ENCODE measurements at places on chromosomes 2 and 18.

DNA sequence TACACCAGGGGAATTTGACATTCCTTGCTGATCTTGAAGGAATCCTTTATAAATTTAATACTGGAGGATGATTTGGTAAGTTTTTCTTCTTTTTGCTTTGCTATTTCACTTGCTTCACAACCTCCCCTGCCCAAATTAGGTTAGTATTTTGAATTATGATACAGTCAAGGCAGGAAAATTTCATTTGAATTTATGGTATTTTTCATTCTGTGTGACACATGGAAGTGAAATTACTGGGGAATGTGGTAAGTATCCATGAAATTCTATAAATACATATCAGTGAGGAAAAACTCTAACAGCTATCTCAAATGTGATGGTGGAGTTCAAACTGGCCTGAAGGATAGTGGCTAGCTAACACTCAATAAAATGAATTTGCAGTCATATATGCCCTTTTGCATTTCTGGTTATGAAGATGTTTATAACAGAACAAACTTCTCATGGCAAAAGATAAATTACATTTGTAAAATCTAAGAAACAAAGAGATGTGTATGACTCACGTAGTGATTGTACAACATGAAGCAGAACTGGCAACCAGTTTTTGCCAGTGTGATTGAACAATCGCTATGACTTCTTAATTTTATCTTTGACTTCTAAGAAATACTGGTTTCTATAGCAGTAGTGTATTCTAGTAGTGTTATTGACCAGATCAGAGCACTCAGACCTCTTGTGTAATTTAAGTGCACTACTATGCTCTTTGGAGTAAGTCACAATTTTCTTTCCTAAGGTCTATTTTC is 152.6 kb downstream of the IKZF2 start:
- DNase-seq = no peak

DNA sequence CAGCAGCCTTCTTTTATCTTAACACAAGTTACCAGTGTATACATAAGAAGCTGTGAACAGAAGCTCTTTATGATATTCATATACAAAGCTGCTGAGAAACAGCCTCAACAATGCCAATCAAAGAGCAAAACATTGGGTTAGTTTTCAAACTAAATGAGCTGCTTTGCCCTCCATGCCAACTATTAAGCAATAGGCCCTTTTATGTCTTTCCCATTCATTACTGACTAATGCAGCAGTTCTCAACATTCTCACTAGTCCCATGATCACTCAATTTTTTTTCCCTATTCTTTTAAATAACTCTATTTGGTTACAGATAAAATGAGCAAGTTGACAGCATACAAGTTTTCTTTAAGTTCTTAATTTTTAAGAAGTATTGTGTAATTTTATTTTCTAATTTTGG is 57.9 kb upstream of the FRZB start:
- no peak for DNase-seq

GRCh38 chr18:2656981-2657512 is 1.5 kb downstream of the SMCHD1 start:
- no peak for DNase-seq

DNA sequence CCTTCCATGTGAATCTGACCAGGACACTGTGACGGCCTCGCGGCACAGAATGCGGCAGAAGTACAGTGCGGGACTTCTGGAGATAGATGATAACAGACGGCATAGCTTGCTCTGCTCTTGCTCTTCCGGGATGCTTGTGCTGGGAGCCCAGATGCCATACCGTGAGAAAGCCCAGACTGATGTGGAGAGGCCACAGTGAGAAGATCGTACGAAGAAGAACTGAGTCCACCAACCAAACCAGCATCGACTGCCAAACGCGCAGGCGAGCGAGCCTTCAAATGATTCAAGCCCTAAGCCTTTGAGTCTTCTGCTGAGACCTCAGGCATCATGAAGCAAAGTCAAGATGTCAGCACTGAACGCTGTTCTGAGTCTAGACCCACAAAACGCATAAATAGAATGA is 33.7 kb downstream of the DTNB start:
- DNase-seq = no peak

DNA sequence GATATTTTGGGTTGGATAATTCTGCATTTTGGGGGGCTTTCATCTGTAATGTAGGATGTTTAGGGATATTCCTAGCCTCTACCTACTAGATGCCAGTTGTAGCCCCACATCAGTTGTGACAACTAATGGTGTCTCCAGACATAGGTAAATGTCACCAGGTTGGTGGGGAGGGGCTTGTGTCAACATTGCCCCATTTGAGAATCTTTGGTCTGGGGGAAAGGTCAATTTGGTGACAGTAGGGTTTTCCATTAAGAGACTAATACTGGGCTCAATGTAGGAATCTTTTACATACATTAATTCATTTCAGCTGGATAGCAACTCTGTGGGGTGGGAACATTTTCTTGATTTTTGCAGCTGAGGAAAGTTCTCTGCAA is 6.6 kb upstream of the AFTPH start:
- DNase-seq = no peak
